Hindlimb muscle (tissue), 1 donor: ENCODE measurements at places on chromosomes 6 and 20. TPM values are rescaled to one million over a fixed set of nuclear protein-coding genes. Genes with fewer than 3 reads are reported as not detected.

MAN1A1 gene
- 23.8 TPM for polyA plus RNA-seq

HRH3 gene
- 2.2 TPM for polyA plus RNA-seq

LY6G6C gene
- polyA plus RNA-seq, result 0.28 TPM

GRCh38 chr6:3898265-3898994 lies 49.3 kb downstream of the FAM50B start:
- DNase-seq, result no peak

DNA sequence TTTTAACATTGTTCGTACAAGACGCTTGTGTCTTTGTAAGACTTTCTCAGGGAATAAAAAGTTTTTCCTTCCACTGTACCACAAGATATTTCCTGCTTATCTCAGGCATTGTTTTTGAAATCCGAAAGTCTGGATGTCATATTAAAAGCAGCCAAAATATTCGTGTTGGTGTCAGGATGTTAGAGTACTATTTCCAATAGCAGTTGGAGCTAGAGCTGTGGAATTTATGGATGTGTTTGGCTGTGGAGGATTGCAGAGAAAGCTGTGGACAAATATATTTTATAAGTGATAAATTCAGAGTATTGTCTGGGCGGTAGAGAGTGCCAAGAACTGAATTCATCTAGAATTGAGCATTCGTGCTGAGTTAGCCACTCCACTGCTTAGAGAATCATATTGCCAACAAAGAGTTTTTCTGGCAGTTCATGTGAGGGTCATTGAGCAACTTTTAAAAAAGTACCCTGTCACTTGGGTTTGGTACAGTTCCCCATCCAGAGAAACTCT lies 57.7 kb downstream of the ZDHHC14 start:
- peak; percentile 53 for DNase-seq

GRCh38 chr6:71228461-71229041 lies 60.1 kb upstream of the OGFRL1 start:
- no peak for DNase-seq

DNA sequence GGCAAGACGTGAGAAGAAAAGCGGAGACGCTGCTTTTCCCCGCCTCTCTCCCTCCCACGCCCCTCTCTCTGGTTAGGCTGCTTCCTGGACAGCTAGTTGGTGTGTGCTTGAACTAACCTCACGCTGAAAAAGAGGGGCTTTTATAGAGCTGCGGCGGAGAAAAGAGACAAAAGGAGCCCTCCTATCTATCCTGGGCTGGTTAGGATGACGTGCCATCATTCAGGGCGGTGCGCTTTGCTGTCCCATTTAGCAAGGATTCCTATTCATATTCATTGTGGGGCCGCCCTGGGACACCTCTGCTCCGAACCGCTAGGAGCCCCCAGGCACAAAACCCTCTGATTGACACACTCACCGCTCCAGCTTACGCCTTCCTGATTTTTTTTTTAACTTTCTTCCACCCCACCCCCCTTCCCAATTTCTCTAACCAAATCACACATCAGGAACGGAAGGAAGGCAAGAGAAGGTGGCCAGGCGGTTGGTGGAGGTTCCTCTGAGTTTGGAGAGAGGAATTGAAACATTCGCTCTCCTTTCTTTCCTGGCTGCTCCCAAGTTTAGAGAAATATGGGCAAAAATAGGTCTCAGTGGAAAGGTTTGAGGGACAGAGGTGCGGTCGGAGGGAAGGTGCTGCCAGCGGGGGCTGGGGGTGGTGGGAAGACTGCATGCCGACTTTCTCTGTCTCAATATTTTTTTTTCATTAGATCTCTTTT lies at the start of gene OLIG3:
OLIG3 (minus strand) TSS at position 114 of the 707 bp plus-strand sequence. CDS start 224 bp downstream, outside the sequence.
- DNase-seq, result no peak

DNA sequence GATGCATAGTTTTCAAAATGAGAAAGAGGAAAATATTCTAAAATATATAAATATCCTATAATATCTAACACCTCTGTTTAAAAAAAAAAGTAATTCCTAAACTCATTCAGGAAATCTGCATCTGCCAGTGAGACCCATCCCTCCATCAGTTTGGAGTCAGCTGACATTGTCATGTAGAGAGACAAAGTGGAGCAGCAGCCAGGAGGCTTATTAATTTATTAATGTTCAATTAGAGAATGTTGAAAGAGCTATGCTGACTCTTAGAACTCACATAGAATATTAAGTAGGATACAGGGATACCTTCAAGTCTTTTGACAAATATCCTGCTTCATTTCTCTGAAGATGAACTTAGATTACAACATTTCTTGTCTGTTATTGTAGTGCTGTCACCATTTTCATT lies 12.8 kb upstream of the PERP start:
- no peak for DNase-seq

GRCh38 chr6:116139917-116140316 lies 14.0 kb upstream of the COL10A1 start:
- no peak for DNase-seq

- no peak for DNase-seq
Measured at GRCh38 chr20:5908981-5909380, 41.4 kb downstream of the TRMT6 start.

DNA sequence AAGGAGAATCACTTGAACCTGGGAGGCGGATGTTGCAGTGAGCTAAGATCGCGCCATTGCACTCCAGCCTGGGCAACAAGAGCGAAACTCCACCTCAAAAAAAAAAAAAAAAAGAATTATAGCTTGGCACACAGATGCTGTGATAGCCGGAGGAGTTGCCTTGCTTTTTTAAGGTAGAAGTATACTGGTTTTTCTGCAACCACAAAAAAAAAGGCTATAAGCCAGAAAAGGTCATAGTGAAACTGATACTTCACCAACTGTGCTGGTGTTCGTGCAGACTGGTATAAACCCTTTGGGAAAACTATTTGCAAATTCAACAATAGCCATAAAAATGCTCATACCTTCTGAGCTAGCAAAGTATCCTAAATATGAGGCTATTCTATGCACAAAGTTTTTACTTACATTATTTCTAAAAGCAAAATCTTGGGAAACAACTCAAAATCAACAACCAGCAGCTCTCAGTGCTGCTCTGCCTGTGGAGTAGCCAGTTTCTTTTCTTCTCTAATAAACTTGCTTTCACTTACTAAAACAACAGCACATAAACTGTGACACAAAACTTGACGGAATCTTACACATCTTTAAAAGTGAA lies 44.0 kb downstream of the B4GALT5 start:
- DNase-seq, result no peak

- DNase-seq, result no peak
Measured at GRCh38 chr20:34512266-34512954, 3.8 kb upstream of the DYNLRB1 start.

GRCh38 chr20:50110141-50111047 lies 2.6 kb downstream of the UBE2V1 start:
- no peak for DNase-seq

- DNase-seq, result no peak
Measured at GRCh38 chr6:20112241-20112640, 100.0 kb downstream of the MBOAT1 start.
